ENCODE measurements at places on chromosomes 3 and 15.

GRCh38 chr15:45903283-45903682 is 268.5 kb downstream of the SQOR start:
- DNase-seq, result no peak

DNA sequence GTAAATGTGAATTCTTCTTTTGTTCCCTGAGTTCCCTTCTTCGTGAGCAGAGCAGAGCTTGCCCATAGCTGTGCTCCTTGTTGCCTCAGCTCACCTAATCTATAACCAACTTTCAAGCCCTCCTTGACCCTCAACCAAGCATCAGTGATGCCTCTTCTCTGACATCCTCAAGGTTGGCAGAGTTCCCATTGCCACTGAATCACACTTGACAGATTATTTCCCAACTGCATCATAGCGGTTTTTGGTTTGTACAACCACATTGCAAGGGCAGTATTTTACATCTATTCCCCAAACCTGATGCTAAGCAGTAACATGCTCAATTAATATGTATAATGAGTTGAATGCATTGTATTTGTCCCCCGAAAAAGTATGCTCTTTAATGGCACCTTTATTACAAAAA is 133.0 kb upstream of the SNTN start:
- DNase-seq, result no peak

- no peak for DNase-seq
These were observed 169.1 kb downstream of the CDIN1 start for GRCh38 chr15:36748366-36749115.

GRCh38 chr3:79846148-79846933 is 78.5 kb upstream of the ROBO1 start:
- DNase-seq, result no peak

DNA sequence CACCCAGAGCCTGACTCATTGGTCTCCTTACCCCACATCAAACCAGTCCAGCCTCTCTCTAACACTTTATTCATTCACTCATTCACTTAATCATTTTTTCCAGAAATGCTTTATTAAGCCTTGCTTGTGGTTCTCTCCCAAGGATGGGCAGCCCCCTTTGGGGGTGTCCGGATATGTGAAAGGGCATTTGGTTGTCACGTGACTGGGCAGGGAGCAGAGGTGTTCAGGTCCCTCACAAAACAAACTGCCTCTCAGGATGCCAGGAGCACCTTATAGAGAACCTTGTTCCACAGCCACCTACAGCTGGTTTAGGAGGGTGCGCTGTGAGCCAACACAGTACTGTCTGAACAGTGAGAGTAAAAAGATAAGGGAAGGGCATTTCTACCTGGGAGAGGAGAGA is 25.8 kb upstream of the PTPN23 start:
- DNase-seq, result no peak

- no peak for DNase-seq
These were observed 14.6 kb downstream of the HDAC11 start for GRCh38 chr3:13494463-13495350.

- DNase-seq, result no peak
These were observed 498.2 kb downstream of the PYDC2 start for GRCh38 chr3:191958980-191959671.

Data from GM04504 (cell line).